ENCODE measurements at places on chromosomes 2 and 18.

- DNase-seq: no peak
- no peak overlapping the region for H3K27ac ChIP-seq
- H3K27me3 ChIP-seq: no peaks in the 10 kb centered on the region
Observed at GRCh38 chr2:172545408-172546075, 10.3 kb upstream of the PDK1 start.

GRCh38 chr18:74281980-74282754, 9.6 kb downstream of the CYB5A start:
- H3K4me1 ChIP-seq: peaks cover 19% of the 10 kb centered on the region
- H3K27ac ChIP-seq: no peak overlapping the region
- H3K4me3 ChIP-seq: no peak overlapping the region
- DNase-seq: no peak
- H3K36me3 ChIP-seq: no peaks in the 10 kb centered on the region

DNA sequence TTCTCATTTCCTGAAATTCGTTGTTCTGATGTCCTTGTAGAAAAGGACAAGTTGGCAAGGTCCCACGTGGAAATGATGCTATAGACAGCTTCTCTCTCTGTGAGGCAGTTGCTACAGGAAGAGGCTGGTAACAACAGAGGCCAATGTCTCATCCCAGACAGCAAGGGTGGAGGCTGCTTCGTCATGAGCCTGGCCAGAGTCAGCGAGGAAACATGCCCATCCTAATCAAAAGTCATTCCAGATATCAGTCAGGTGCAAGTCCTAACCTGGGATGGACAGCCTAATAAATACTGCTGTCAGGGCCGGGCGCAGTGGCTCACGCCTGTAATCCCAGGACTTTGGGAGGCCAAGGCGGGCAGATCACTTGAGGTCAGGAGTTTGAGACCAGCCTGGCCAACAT, 6.4 kb upstream of the SMAD7 start:
- H3K4me3 ChIP-seq: no peak overlapping the region
- no peak for DNase-seq
- H3K36me3 ChIP-seq: no peaks in the 10 kb centered on the region

- DNase-seq: no peak
- no peak overlapping the region for H3K27ac ChIP-seq
- H3K27me3 ChIP-seq: peaks cover under 1% of the 10 kb centered on the region
- no peaks in the 10 kb centered on the region for H3K36me3 ChIP-seq
- no peaks in the 10 kb centered on the region for H3K4me1 ChIP-seq
Observed at GRCh38 chr2:232882505-232883115, 12.5 kb downstream of the SNORC start.

GRCh38 chr18:13382366-13382953, 163.9 kb downstream of the LDLRAD4 start:
- H3K4me1 ChIP-seq: peaks cover 69% of the 10 kb centered on the region
- peak overlapping the region; percentile 97 for H3K27ac ChIP-seq
- peaks cover 1% of the 10 kb centered on the region for H3K36me3 ChIP-seq
- DNase-seq: peak; percentile 48

DNA sequence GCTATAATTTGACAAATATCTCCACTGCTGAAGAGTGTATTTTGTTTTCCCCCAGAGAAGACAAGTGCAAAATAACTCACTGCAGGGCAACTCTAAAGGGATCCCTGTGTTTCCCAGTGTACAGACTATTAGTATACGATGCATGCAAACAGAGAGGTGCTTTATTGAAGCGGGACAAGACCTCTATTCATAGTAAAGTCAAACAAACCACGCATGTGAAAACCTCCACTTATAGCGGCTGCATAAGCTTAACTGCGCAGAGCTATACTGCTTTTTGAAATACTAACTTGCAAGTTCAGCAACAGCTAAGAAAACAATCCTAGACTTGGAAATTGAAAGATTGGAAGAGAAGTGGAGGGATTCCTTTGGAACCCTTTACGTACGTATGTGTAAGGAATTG, 15.6 kb downstream of the RNF144A start:
- no peak overlapping the region for H3K4me3 ChIP-seq
- no peaks in the 10 kb centered on the region for H3K27me3 ChIP-seq
- peaks cover 54% of the 10 kb centered on the region for H3K4me1 ChIP-seq
- H3K36me3 ChIP-seq: peaks cover 22% of the 10 kb centered on the region
- H3K27ac ChIP-seq: no peak overlapping the region

DNA sequence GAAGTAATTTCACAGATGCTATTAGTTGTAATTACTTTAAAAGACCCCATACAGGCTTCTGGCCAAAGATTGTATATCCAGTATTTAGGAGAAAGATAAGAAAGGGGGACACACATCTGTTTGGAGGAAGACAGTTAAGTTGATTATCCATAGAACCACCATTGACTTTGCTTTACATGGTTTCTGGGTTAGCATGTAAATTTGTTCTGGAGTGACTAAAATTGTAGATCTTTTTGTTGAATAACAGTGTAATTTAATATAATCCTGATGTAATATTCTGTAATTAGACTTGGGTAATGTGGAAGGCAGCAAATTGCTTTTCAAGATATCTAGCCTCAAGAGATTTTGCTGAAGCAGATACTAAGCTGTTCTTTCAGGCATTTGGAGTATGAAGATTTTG, 17.2 kb downstream of the COMMD1 start:
- peaks cover 5% of the 10 kb centered on the region for H3K36me3 ChIP-seq
- no peak overlapping the region for H3K4me3 ChIP-seq
- DNase-seq: no peak
- no peaks in the 10 kb centered on the region for H3K27me3 ChIP-seq
- no peaks in the 10 kb centered on the region for H3K4me1 ChIP-seq
- H3K27ac ChIP-seq: no peak overlapping the region
